ENCODE measurements at places on chromosomes 6 and 20.
A peak's percentile ranks its signal among the peaks of the same experiment; 100 is the strongest.

GRCh38 chr6:16712255-16712930 lies 48.9 kb downstream of the ATXN1 start:
- peak; percentile 72 for DNase-seq

GRCh38 chr6:106540907-106541306 lies 88.4 kb downstream of the RTN4IP1 start:
- DNase-seq, result no peak

GRCh38 chr6:42251500-42251899 lies 33.8 kb upstream of the MRPS10 start:
- no peak for DNase-seq

GRCh38 chr6:12291839-12292604 lies 1.9 kb downstream of the EDN1 start:
- DNase-seq, result peak; percentile 24

DNA sequence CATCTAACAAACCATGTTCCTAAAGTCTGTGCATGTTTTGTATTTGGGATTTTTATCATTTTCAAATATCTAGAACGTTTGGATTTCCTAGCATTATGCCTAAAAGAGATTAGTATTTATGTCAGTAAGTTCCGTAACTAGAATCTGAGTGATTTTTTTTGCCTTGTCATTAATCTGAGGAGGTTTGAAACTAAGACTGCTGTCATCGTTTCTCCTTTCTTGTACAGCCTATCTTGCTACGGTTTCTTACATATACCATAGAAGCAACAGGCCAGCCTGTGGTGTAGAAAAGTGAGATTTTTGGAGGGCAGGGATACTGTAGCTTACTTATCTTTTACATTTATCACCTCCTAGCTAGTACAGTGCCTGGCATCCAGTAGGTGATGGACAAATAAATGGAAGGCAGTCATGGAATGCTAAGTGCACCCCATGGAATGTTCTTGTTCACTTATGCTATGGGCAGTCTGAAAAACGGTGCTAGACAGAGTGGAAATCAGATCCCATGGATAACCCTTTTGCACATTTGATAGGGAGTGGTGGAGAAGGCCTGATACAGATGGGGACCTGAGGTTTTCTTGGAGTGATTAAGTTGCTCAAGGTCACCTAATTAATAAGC lies 93.9 kb downstream of the ARID1B start:
- peak; percentile 63 for DNase-seq

DNA sequence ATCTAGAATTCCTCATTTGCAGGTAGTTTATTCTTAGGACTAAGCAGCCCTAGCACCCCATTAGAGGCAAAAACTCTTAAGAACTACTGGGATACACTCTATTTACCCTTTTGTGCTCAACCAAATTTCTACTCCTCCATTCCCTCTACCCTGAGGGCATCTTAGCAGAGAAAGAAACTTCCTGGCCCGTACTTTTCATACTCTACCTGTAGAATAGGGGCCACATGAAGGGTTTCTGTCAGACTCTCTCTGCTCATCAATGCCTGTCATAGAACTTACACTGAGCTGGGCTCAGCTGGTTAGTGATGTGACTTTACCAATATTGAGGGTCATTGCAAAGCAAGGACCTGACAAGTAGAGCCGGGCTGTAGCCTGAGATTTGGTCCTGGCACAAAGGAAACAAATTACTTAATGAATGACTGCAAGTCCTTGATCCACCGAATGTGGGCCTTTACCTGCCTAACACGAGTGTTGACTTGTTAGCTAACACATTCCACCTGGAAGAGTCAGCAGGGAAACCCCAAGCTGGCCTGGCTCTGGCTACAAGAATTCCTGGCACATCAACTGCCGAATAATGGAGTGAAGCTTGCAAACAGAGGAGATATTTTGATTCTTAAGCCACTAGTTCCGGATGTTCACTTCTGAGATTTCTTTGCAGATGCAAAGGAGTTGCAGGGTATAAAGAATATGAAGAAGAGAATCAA lies 280.5 kb upstream of the JAG1 start:
- no peak for DNase-seq

DNA sequence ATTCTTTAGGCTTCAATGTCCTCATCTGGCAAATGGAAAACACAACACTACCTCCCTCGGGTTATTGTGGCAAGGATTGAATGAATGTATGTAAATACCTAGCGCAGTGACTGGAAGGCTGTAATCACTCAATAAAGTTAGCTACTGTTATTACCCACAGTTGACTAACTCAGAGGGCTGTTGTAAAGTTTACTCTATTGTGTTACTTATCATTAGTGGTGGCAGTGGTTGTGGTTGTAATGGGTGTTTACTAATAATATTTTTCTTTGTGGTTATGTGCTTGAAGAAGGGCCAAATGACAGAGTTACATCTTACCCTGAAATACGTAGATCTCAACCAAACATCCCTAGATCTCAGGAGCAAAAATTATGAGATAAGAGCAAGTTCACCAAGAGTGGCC lies 42.0 kb upstream of the PXDC1 start:
- no peak for DNase-seq

DNA sequence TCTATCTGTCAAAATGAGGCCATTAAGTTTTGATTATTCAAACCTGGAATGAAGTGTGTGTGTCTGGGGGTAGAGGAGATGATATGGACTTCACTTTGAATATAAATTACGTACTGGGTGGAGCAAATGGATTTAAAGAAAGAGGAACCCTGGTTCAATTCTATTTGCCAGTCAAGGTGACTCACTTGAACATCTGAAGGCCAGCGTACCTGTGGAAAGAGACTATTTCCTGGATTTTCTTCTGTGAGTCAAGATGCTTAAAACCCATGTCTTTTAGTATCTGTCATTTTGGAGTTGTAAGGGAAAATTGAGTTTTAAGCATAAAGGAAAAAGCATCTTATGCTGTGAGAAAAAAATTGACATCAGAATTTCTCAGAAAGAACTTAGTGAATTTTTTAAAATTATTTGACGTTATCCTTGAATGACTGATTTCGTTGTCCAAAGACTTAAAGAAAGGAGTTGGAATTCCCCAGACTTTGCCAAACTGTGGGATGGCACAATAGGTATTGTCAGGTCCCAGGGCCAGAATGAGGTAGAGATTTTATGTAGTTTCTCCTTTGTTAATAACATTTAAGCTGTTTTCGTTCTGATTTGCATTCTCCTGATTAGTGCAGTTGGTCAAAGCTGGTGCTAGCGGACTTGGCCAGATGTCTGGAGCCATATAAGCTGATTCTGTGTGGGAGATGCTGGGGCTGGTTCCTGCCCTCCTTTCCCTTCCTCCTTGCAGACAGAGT lies 2.4 kb upstream of the PPP1R14C start:
- no peak for DNase-seq

GRCh38 chr6:158996856-158997255 lies 3.1 kb downstream of the RSPH3 start:
- peak; percentile 83 for DNase-seq

- peak; percentile 36 for DNase-seq
These were observed 7.1 kb downstream of the IP6K3 start for GRCh38 chr6:33739571-33739970.

- no peak for DNase-seq
These were observed 273.2 kb downstream of the HIVEP2 start for GRCh38 chr6:142671791-142672190.

GRCh38 chr20:42018979-42019378 lies 400.8 kb upstream of the CHD6 start:
- DNase-seq, result no peak

- DNase-seq, result no peak
These were observed 38.7 kb upstream of the PPP1R3G start for GRCh38 chr6:5046430-5046829.

DNA sequence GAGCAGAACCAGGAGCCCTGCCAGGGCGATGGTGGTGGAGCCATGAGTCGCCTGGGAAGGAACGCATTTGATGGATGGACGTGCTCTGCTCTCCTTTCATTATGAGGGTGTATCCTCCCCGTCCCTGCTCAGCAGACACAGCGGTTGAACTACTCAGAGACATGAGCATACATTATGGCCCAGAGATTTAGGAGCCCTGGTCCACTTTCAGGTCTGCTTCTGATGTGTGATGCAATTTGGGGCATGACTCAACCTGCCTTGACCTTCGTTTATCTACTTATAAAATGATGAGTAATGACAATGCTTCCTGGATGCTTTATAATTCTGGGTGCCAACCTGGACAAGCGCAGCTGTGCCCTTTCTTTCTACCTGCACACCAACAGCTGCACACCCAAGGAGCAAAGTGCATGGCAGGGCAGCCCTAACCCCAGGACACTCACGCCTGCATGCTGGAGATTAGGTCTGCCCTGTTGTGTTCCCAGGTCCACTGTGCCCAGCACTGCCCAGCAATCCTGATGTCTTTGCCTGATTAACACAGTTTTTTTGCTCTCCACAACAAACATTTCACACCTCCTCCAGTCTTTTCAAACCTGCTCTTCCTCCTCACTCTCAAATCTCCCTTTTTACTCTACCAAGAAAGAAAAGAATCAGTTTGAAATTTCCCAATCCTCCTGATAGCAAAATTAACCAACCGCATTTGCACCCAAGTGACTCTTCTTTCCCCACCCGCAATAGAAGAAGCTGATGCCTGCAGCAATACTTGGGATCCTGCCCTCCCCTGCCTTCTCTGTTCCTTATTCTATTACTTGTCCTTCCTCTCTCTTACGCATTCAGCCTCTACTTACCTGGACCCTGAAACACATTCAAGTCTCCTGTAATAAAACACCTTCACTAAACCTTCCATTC lies 81.2 kb downstream of the EZR start:
- DNase-seq, result peak; percentile 37

DNA sequence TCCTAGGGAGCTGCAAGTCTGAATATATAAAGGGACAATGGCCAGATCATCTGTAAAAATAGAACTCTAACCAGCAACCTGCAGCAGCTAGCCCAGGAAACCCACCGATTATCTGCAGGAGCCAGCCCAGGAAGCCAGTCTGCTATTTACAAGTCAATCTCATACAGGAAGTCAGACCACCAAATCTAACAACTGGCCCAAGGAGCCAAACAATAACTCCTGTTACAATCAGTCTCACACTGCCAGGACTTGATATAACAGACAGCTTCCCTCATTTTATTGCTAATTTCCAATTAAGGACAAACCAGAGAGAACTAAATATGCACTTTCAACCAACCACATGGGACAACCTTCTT lies 14.4 kb upstream of the RIN2 start:
- no peak for DNase-seq

- peak; percentile 38 for DNase-seq
These were observed 57.6 kb upstream of the IPCEF1 start for GRCh38 chr6:154414021-154414813.

DNA sequence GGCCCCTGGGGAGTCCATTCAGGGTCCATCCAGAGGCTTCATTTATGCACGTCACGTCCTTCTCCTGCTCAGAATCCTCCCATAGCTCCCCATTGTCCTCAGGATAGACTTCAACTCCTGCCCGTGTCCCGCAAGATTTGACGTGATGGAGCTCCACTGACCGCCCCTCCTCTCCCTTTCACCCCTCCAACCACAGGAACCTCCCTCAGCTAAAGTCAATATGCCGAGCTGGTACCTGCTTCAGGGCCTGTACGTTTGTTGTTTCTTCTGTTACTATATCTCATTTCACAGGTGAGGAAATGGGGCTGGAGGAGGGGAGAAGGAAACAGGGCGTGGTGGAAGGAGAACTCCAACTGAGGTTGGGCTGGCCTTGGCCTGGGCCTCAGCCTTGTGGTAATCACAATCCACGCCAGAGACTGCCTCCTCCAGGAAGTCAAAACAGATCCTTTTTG lies 38.6 kb downstream of the CEBPB start:
- no peak for DNase-seq

GRCh38 chr20:36676701-36677421 lies 30.9 kb upstream of the SLA2 start:
- DNase-seq, result no peak

- DNase-seq, result no peak
These were observed 15.9 kb downstream of the RIMS1 start for GRCh38 chr6:71902261-71902660.

DNA sequence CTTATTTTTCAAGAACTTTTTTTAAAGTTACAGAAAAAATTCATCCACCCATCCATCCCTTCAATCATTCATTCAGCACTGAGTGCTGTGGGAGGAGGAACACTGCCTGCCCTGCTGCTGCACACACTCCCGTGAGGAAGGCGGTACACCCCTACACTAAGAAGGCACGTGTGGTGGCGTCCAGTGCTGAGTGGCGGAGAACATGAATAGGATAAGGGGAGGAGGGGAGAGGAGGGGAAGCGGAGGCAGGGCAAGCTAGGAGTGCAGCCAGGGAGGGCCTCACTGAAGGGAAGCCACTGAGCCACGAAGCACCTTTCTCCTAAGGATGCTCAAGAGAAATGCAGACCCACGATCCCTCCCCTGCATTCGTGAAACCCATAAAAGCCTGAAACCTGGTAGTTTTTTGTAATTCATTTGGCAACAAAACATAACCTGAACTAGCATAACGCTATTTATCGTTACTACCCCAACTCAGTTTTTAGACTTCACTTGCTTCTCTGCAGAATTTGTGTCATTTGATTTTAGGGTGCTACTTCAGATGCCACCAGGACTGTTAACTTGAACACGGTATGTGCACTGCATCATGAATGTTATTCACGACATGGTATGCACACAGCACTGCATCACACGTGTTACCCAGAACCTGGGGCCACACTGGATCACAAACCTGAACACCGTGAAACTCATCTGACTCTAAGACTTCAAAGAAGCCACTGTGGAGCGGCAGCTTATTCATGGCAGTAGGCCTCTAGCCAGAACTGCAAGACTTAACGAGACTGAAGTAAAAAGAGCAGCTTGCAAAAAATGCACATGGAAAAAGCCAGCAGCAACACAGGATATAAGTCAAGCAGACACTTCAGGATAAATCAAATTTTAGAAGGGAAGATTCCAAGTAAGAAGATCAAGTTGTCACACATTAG lies 3.5 kb downstream of the RNASET2 start:
- no peak for DNase-seq

DNA sequence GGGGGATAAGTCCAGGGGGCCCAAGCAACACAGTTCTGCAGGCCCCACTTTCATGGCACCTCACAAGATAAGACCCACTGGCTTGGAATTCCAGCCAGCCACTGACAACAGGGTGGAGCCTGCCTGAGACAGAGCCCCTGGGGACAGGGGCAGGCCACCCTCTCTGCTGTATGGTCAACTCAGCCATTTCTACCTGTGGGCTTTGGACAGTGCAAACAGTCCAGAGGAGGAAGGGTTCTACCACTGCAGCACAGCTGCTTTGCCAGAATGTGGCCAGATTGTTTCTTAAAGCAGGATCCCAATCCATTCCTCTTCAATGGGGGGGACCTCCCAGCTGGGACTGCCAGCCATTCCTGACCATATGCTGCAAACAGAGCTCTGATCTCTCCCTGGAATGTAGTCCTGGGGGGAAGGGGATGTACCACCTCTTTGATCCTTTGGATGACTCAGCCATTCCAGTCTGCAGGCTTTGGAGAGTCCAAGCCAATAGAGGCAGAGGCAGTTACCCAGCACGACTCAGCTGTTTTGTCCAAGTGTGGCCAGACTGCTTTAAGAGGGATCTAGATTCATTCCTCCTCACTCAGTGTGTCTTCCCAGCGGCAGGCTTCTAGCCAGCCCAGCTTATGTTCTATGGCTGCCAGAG lies 842.2 kb downstream of the EPHA7 start:
- no peak for DNase-seq

GRCh38 chr6:81843302-81843701 lies 90.8 kb upstream of the TENT5A start:
- no peak for DNase-seq

GRCh38 chr20:3283222-3283820 lies 44.3 kb upstream of the SLC4A11 start:
- no peak for DNase-seq
